Germinal center (tissue), 1 donor: ENCODE measurements at places on chromosomes 7 and 10.
A peak's percentile ranks its signal among the peaks of the same experiment; 100 is the strongest.

- DNase-seq: peak; percentile 62
These were observed 479 bp downstream of the PNPLA8 start for GRCh38 chr7:108525327-108525984.

- no peak for DNase-seq
These were observed 1048.8 kb downstream of the GATA3 start for GRCh38 chr10:9103301-9103700.

- DNase-seq: peak; percentile 96
These were observed 918 bp upstream of the ARHGAP21 start for GRCh38 chr10:24724381-24725228.

DNA sequence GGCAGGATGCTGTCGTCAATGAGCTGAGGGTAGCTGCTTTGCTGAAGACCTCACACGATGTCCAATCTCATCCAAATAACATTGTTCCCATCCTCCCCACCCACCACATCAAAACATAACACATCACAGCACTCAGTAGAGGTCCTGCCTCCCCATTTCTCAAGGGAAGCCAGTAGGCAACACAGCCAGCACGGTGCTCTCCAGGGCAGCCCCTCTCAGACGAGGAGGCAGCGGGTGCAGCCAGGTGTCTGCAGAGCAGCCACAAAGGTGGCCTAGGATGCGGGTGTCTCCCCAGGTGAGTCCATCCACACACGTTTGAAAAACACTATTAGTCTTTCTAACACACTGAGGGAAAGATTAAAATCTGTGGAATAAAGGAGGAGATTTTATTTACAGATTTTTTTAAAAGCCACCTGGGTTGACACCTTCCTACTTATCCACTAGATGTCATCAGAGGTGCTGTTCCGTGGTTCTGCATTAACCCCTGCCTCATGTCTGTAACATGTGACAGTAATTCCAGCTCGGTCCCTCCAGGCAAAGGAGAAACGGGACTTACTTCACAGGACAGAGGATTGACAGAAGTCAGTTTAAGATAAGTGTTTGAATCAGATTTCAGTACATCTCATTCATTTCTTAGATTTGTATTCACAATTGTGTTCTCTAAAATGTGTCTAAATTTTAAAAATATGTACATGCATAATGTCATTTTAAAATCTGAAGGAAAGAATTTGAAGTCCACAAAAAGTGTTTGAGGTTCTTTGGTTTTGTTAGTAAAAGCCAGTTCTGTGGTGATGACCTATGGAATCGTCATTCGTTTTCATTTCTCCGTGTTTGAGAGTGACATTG lies 68.0 kb downstream of the LANCL2 start:
- DNase-seq: peak; percentile 39

DNA sequence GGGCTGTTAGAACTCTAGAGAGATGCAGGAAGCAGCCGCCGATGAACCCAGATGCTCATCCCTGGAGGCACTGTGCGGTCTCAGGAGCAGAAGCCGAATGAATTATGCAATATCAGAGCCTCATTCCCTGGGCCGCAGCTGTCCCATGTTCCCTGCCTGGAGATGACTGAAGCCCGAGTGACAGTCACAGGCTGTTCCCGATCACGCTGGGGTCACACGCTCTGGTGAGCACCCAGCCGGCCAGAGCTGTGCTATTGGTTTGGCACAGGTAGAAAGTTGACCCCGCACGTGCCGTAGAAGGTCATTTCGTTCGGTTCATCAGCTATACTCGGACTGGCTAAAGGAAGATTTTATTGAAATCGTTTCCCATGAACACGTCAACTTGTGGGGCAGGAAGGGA lies 140.5 kb upstream of the SH2B2 start:
- no peak for DNase-seq

- no peak for DNase-seq
These were observed 317.9 kb upstream of the COBL start for GRCh38 chr7:51634538-51634937.

DNA sequence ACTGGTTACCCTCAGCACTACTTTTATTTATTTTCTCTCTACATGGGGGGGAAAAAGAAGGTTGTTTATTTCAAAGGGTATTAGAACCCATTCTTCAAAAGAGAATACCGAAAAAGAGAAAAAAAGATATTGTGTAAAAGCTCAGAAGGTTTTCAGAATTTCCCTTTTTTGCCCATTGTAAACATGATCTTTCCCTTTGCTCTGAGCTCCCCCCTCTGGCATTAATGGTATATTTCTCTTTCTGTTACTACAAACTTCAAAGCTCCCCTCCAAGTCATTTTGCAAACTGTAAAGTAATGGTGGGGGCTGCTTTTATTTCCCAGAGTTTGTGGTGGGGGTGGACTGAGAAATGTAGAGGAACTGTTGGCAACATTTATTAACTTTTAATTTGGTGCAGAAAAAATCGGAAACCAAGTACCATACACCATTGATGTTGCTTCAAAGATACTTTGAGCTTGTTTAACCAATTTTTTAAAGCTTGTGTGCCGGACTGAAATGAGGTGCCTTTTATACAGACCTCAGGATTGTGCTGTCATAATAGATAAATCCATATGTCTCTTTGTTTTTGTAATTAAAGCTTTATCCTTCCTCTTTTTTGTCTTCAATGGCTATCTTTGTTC lies 181.5 kb downstream of the EXOC4 start:
- no peak for DNase-seq

- no peak for DNase-seq
These were observed 213.7 kb downstream of the TWIST1 start for GRCh38 chr7:18903695-18904094.

- no peak for DNase-seq
These were observed 38.0 kb downstream of the MARCHF5 start for GRCh38 chr10:92328993-92329392.

DNA sequence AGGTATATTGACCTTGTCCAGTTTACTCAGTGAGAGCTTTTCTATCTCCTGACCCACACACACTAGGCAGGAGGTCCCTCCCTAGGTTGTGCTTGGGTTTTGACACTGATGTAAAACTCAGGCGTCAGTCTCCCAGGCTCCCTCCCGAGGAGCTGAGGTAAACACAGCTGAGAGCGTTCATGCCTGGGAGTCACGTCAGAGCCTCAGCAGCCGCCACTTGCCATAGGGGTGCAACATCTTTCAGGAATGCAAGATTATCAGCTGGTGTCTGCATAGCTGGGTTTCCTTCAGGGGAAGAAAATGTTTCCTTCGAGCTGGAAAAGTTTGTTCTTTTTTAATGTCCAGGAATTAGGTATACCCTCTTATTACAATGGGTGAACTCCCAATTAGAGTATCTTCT lies 70.6 kb downstream of the FGFR2 start:
- no peak for DNase-seq

GRCh38 chr7:13778967-13779366 lies 210.5 kb downstream of the ETV1 start:
- no peak for DNase-seq
